ENCODE measurements at places on chromosomes 5 and 9.

GRCh38 chr5:126450346-126450745 is 27.1 kb downstream of the GRAMD2B start:
- no peak for DNase-seq

DNA sequence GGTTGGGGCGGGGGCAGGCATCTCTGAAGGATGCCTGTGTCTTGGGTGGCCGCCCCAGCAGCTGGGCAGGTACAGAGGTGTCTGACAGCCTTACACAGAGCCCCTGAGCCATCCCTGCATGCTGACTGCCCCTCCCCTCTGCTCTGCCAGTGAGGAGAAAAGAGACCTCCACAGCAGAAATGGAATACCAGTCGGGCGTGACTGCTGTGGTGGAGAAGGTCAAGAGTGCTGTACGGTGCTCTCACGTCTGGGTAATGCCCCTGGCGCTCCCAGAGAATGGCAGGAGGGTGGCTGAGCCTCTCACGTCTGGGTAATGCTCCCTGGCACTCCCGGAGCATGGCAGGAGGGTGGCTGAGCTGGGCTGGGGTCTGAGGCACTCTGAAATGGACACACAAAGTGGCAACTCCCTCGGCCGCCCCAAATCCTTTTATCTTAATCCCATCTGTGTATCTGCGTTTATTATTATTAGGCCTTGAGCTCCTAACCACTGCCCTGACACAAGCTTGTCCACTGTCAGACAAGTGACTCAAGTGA is 2.5 kb upstream of the RABL6 start:
- no peak for DNase-seq

GRCh38 chr9:6383551-6384225 is 29.3 kb upstream of the UHRF2 start:
- DNase-seq: no peak

- no peak for DNase-seq
Observed at GRCh38 chr5:62473209-62473608, 60.6 kb downstream of the IPO11 start.

DNA sequence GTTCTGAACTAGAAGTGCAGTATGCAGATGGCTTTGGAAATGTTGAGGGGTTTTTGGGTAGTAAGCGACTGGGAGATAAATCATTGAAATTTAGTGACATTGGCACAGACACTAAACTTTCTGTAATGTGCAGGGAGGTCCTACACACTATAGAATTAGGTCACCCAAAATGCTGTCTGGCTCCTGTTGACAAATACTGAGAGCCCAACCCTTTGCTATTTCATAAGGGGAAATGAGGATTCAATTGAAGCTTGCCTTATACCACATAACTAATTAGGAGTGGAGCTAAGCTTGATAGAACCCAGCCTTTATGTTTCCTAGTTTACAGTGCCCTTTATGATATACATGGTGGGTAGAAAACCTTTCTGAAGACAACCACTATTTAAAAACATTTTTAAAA is 22.6 kb downstream of the HMGXB3 start:
- DNase-seq: no peak

DNA sequence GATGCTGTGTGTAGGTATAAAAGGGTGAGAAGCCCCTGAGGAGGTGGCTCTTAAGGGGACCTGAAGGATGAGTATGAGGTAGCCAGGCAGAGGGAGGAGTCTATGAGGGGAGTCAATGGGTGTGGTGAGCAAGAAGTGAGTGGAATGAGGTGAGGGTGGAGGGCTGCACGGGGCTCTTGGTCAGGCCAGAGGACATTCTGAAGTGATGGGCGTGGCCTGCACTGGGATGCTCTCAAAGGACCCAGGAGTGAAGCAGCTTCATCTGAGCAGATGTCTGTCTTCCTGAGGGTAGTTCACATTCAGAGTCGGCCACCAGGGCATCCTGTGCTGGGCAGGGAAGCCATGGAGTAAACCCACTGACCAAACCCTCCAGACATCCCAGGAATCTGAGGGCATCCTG is 45.1 kb upstream of the SAP30L start:
- DNase-seq: no peak
